ENCODE measurements at places on chromosomes 5 and 9.
A peak's percentile ranks its signal among the peaks of the same experiment; 100 is the strongest.

DNA sequence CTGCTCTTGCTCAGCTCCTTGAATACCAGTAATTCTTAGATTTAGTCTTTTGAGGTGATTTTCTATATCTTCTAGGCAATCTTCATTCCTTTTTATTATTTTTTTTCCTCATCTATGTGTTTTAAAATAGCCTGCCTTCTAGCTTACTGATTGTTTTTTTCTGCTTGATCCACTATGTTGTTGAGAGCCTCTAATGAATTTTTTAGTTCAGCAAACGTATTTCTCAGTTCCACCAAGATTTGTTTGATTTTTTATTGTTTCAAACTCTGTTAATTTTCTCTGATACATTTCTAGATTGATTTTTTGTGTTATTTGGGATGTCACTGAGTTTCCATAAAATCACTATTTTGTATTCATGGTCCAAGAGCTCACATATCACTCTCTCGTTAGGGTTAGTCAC lies 9.5 kb downstream of the POLK start:
- no peak for DNase-seq

- peak; percentile 51 for DNase-seq
Measured at GRCh38 chr9:123081824-123082223, 48.4 kb downstream of the GPR21 start.

- DNase-seq = peak; percentile 86
Measured at GRCh38 chr9:3880851-3881250, 355.1 kb upstream of the RFX3 start.

GRCh38 chr5:157051604-157052245 lies 7.2 kb downstream of the HAVCR1 start:
- no peak for DNase-seq

- DNase-seq = no peak
Measured at GRCh38 chr9:92978345-92978875, 31.1 kb downstream of the FGD3 start.

DNA sequence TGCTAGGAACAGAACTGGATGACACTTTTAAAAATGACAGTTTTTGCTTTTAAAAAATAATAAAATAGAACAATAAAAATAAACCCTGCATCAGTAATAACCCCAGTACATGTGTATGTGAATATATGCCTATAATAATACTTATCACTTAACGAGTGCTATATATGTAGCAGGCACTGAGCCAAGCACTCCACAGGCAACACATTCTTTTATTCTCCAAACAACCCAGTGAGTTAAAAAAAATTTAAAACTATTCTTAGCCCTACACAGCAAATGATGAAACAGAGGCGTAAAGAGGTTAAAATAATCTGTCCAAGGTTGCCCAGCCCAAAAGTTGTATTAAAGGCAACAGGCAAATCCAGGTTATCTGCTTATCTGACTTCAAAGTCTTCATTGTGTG lies 124.5 kb upstream of the SMIM23 start:
- DNase-seq = no peak

DNA sequence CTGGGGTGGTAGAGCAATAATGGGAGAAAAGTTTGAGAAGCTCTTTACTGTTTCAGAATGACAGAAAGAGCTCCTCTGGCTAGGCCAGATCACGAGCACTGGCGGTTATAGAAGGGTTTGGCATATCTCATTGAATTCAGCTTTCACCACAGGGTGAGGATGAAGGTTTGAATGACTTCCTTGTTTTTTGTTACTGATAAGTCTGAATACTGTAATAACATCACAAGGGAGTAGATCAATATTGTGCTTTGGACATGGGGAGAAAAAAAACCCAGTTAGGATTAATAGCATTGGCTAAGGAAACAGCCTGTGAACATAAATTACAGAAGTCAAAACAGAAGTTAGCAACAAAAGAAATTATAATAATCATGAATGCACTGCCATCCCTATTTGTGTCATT lies 9.4 kb downstream of the PHAX start:
- DNase-seq = no peak

- DNase-seq = peak; percentile 90
Measured at GRCh38 chr5:67301285-67301903, 104.8 kb upstream of the CD180 start.

DNA sequence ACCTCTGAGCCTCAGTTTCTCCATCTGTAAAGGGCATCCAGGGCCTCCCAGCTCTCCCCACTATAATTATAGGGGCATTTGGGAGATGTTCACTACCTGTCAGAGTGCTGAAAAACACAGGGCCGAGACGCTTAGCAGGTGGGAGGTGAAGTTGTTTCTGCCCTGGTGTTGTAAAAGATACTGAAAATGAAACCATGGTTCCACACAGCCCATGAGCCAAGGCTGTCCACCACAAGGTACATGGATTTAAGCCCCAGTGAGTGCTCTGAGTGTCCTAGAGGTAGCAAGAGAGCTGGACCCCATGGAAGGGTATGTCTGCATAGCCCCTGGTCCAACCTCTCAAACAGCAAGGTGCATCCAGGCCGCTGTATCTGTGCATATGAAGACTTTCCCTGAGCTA lies 137.5 kb downstream of the C5orf15 start:
- DNase-seq = no peak

DNA sequence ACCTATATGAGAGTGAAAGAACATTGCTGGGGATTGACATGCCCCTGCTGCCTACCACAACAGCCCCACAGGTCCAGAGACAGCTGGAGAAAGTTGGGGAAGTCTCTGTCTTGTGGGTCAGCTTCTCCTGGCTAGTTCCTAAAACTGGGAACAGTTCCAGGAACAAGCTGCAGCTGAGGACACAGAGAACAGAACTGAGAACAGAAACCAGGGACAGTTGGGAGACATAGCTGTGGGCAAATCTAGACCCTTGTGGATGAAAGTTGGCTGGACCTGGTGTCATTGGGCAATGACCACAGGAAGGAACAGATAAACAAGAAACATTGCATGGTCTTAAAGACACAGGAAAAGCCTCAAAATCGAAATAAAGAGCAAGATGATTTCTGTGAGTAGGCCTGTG lies 58.3 kb upstream of the MOCS2 start:
- DNase-seq = no peak

DNA sequence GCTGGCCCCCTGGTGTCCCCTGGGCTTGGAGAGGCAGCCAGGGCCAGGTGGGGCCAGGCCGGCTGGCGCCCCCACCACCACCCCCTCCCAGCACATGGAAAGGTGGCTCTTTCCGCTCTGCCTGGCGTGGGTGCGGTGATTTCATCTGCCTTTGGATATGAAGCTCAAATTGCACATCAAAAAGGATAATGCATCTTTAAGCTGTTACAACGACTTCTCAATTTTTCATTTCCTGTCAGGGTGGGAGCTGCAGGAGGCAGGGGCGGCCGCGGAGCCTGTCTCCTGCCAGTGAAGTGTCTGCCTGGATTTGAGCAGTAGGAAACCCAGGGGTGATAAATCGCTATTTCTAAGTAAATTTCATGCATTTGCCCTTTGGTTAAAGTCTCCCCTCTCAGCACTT lies 169.2 kb upstream of the MVB12B start:
- no peak for DNase-seq

- DNase-seq = no peak
Measured at GRCh38 chr9:132519033-132519432, 63.4 kb upstream of the BARHL1 start.

GRCh38 chr9:120477534-120478001 lies 102.4 kb downstream of the CDK5RAP2 start:
- DNase-seq = peak; percentile 41

DNA sequence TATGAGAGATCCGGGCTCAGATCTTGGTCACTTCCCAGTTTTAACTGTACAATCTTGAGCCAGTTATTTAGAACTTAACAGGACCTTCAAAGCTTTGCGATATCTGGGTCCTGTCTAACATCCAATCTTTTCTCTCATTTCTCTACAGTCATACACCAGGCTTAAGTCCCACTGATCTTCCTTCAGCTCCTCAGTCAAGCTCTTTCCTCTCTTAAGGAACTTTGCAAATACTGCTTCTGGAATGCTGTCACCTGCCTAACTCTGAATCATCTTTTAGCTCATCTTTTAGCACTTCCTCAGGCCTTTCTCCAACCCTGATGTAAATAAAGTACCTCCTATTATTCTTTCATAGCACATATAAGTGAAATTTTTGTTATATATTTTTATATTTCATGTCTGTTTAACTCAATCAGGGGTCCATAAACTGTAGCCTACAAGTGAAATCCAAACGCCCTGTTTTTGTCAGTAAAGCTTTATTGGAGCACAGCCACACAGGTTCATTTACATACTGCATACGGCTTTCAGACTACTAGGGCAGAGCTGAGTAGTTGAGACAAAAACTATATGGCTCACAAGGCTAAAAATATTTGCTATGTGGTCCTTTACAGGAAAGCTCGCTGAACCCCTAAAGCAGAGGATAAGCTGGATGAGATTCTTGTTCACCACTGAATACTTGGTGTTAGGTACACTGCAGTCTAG lies 63.5 kb downstream of the MEF2C start:
- DNase-seq = no peak

- no peak for DNase-seq
Measured at GRCh38 chr5:172144931-172145869, 42.8 kb downstream of the STK10 start.

Measured in kidney glomerular epithelial cell (primary cell).